Stimulated activated CD4-positive, alpha-beta T cell treated with anti-CD3 and anti-CD28 coated beads, Interleukin-4, amount 100 ng/mL, for 24 hours (primary cell): ENCODE measurements at places on chromosomes 2 and 18.

- no peak for DNase-seq
These were observed 1.6 kb downstream of the SESTD1 start for GRCh38 chr2:179263015-179263414.

GRCh38 chr2:135063210-135063609 lies 11.1 kb downstream of the RAB3GAP1 start:
- DNase-seq = no peak

DNA sequence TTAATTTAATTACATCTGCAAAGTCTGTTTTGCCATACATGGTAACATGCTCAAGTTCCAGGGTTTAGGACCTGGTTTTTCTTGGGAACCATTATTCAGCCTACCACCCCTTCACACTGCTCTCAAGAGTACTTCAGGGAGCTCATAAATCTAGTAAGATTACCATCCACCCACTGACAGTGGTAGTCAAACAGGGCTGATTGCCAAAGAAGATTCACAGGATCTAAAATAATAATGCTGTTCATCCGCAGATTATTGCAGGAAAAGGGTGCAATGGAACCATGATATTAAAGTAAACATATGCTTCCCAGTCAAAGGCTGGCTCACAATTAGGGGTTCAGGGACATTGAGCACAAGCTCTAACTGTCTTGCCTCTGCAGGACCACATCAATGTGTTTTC lies 148.0 kb upstream of the CYRIA start:
- DNase-seq = no peak

DNA sequence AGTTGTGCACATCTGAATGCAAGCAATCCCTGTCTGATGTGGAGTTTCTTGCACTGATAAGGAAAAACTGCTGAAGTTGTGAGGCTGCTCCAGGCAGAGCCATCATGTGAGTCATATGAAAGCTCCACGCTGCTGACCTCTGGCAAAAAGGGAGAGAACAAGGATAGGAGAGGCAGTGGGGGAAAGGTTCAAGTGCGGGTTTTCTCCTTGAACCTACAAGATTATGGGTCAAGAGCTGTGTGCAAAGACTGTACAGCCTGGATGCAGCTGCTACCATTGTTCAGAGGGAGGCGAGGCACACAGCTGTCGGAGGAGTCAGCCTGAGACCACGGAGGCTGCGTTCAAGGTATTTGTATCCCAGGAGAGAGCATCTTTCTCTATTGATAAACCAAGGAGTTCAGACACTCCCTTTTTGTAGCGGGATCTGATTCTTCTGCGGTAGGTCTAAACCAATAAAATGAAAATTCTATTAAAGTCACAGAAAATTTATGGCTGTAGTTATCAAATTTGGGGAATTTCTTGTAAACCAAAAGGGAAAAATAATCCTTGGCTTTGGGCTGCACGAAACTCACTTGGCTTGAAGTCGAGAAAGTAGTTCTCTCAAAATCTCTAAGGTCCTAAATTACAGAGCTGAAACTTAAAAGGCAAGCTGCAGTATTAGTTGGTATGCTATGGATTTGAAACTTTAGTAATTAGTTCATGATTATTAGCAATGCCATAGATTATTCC lies at the start of gene CDK15:
Gene CDK15 (plus strand): TSS at position 96 of the 729 bp plus-strand sequence. CDS start 128 bp downstream, at position 224.
- DNase-seq = no peak

GRCh38 chr18:10490401-10491165 lies 35.2 kb upstream of the NAPG start:
- peak; percentile 52 for DNase-seq

DNA sequence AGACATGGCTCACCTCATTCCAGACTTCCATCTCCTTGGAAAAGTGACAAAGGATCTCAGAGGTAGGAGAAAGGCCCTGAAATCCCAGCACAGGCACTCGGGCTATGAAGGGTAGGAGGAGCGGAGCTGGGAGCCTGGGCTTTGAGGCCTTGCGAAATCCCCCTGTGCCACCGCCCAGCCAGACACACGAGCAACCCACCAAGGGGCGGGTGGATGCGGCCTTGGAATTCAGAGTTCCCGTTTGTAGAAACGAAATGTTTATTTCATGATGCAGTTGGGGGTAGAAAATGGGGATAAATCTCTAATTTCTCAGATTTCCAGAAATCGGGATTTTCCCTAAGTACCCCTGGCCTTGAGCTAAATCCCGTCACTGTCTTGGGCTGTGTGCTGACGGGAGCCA lies 177.1 kb upstream of the HDAC4 start:
- no peak for DNase-seq

DNA sequence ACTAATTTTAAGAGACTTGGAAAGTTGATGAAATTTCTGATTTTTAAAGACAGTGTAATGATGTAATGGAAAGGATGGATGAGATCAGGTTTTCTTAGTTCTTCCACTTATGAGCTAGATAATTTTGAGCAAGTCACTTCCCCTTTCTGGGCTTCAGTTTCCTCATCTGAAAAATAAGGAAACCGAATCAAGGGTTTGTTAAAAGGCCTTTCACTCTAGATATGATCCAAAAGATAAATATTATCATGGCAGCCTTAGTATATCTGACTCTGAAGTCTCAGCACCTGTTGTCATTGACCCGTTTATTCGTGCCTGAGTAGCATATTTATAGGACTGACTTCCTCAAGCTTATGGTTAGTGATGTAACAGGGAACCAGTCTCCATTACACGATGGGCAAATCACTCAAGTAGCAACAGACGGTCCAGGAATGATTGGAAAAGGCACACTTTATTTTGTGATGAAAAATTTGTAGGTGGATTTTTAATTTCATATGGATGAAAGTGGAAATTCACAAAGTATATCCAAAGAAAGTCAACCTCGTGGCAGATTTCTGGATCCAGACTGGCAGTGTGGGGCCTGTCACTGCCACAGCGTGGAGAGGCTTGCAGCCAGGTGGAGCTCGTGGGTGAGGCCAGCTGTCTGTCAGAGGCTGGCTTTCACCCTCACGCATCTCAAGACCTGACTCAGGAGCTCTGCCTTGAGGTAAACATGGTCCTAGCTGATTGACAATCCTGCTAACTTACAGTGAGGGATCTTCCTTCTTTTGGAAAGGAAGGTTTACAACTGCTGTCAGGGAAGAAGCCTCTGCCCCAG lies 137.9 kb upstream of the CXCR4 start:
- DNase-seq = no peak

- DNase-seq = peak; percentile 37
These were observed 1.2 kb downstream of the MAL start for GRCh38 chr2:95026471-95027368.

- no peak for DNase-seq
These were observed 400.3 kb upstream of the TRIB2 start for GRCh38 chr2:12316476-12316875.

GRCh38 chr2:75582840-75583239 lies 22.1 kb upstream of the EVA1A start:
- DNase-seq = no peak

DNA sequence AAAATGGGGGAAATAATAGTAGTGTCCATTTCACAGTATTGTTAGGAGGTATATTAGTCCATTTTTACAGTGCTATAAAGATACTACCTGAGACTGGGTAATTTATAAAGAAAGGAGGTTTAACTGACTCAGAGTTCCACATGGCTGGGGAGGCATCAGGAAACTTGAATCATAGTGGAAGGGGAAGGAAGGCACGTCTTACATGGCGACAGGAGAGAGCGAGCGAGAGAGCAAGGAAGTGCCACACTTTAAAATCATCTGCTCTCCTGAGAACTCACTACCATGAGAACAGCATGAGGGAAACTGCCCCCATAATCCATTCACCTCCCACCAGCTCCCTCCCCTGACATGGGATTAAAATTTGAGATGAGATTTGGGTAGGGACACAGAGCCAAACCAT lies 23.4 kb downstream of the MGAT5 start:
- no peak for DNase-seq

DNA sequence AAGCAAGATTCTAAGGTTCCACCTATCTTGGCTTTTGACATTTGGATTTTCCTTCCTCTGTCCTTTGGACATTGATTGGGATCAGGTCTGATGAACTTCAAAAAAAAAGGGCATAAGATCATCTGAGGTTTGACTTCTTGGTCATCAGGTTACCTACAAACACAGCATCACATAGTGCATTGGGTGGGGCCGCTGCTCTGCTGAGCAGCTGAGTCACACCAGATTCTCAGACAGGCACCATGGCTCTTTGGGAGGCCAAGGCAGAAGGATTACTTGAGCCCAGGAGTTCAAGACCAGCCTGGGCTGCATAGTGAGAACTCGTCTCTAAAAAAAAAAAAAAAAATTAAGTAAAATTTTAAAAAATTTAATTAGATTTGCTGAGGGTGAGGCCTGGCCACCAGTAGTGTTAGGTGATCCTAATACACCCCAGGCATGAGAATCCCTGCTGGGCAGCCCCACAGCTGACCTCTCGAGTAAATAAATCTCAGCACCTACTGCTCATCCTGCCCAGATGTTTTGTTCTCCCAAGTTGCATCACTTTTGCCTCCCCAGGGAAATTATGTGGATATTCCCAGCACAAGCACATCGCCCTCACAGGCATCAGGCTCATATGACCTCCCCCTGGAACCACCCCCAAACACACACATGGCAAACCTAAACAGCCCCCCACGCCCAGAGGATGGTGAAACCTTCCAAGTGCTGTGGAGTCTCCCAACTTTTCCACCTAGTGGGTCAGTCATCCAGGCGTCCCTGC lies 5.3 kb downstream of the MLPH start:
- DNase-seq = no peak

DNA sequence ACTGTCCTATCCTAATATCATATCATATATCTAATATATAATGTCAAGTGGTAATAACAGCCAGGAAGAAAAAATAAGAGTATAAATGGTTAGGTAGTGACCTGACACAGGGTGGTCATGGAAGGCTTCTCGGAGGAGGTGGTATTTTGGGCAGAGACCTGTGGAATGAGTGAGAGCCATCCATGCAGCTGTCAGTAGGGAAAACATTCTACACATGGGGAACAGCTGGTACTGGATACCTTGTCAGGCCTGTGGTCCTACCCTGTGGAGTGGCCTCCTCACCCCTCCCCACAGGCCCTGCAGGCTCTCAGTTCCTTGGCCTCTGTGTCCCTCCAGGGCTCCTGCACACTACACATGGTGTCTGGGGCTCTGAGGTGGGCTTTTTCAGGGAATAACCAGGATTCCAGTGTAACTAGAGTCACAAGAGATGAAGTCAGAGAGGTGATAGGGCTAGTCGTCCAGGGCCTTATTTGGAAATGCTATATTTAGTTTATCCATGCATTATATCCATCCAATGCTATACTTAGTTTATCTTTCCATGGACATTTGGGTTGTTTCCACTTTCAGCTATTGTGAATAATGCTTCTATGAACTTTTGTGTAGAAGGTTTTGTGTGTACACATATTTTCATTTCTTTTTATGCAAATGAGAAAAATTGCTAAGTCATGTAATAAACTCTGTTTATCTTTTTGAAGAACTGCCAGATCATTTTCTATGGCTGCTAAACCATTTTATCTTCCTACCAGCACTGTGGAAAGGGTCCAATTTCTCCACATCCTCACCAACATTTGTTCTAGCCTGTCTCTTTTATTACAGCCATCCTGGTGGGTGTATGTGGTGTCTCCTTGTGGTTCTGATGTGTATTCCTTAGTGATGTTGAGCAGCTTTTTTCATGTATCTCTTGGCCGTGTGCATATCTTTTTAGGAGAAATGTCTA lies 75.6 kb downstream of the TPGS2 start:
- no peak for DNase-seq

DNA sequence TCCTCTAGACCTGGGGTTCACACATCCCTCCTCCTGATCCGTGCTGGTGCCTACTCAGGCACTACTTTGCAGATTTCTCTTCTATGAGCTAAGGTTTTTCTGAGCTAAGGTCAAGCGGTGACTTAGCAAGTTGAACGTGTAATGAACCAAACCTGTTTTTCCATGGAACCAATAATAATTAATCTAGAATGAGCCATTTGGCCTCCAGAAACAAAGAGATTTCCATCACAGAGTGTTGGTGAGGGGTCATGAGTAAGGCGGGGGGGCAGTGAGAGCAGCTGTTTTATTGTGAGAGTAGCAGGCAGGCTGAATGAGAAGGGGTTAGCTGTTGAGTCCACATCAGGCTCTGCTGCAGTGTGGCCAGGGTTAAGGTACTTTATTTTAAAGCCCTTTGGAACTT lies 112.0 kb upstream of the FOSL2 start:
- no peak for DNase-seq

DNA sequence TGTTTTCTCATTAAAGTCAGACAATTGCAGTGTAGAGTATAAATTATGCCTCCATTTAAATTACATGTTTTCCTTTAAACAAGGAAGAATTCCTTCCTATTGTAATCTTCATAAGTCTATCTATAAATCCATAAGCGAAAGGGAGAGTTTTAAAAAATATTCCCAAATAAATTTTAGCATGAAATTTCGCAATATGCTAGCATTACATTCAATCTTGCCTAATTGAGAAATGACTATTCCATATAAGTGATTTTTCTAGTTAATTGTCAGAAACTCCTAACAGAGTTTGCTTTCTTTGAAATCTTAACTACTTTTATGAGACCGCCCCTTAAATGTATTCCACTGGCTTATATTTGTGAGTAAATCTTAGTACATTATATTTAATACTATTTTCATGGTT lies 133.1 kb upstream of the CRIM1 start:
- no peak for DNase-seq

GRCh38 chr18:364256-364826 lies 96.5 kb upstream of the THOC1 start:
- no peak for DNase-seq

DNA sequence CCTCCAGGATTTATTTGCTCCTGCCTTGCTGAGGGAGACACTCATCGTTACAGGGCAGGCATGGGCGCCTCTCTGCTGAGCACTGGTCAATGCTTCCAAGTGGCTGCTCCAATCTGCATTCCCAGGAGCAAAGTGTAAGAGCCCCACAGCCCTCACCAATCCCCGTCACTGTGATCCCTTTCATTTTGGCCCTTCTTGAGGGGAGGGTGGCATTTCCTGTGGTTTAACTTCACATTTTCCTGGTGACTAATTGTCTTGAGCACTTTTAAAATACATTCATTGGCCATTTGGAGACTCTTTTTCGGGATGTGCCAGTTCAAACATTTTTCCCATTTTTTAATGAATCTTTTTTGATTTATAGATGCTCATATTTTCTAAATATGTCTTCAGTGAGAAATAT lies 33.0 kb downstream of the TPO start:
- no peak for DNase-seq

DNA sequence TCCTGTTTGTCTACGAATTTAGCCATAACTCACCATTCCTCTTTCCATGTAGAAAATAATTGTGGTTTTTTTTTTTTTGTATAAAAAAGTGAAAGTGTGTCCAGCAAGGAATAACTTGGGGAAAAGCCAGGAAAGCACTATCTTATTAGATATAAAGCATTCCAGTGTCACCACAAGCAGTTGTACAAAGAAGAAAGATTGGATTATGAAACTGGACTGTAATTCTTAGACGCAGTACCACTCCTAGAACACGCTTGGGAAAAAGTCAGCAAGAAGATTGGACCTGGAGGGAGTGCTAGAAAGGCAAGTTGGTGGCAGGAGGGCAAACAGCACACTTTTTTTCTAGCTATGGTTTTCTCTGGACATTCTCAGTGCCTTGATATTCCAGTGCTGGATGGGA lies 186.7 kb downstream of the PARD3B start:
- DNase-seq = no peak

DNA sequence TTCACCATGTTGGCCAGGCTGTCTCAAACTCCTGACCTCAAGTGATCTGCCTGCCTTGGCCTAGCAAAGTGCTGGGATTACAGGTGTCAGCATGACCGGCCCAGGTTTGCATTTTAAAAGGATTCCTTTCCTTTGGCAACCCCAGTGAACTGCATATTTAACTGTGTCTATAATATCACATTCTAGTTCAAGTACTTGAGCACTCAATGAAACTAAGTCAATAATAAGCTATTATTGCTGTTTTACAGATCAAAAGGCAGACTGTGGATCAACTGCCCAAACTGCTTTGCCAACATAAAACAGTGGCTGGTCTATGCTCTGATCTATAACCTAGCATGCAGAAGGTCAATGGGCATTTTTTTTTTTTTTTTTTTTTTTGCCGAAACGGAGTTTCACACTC lies 144.5 kb downstream of the USP34 start:
- DNase-seq = no peak
